ENCODE measurements at places on chromosomes 2 and 18. TPM values are rescaled to one million over a fixed set of nuclear protein-coding genes. Genes with fewer than 3 reads are reported as not detected.

HOXD3 gene
- total RNA-seq: not detected

EN1 gene
- total RNA-seq: 0.08 TPM

IL1F10 gene
- total RNA-seq: not detected

KCNK3 gene
- 1.1 TPM for total RNA-seq

All from smooth muscle cell of the coronary artery (primary cell).